ENCODE measurements at places on chromosomes 6 and 20.
A peak's percentile ranks its signal among the peaks of the same experiment; 100 is the strongest.

DNA sequence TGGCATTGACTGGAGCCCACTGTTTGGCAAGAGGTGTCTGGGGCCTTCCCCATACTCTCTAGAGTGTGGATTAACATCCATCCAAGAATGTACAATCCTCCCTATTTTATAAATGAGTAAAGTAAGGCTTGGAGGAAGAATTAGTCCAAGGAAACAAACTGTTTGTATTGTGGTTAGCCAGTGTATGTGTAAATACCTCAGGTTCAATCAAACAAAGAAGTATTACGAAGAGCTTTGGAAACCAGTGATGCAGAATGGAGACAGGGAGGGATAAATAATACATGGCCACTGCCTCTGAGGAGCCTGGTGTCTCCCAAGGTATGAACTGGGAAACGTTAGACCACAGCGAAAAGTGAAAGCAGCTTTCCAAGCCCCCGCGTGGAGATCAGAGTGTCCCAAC, 226.6 kb upstream of the RIN2 start:
- DNase-seq: no peak

- DNase-seq: no peak
These were observed 97.9 kb downstream of the ID4 start for GRCh38 chr6:19934996-19935591.

GRCh38 chr20:46682063-46682821, 7.0 kb downstream of the TP53RK start:
- DNase-seq: no peak

DNA sequence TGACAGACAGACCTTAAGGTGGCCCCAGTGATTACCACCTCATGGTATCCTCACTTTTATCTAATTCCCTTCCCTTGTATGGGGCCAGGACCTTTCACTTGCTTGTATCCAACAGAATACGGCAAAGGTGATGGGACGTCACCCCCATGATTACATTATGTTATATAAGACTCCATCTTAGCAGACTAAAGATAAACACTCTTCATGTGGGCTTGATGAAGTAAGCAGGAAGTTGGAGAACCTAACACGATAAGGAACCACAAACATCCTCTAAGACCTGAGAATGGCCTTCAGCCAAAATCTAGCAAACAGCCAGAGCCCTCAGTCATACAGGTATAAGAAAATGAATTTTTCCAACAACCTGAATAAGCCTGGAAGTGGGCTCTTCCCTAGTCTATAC, 8.0 kb downstream of the SLC17A3 start:
- DNase-seq: peak; percentile 75

- DNase-seq: no peak
These were observed 58.7 kb downstream of the CAP2 start for GRCh38 chr6:17452096-17452495.

- DNase-seq: peak; percentile 78
These were observed 25.3 kb downstream of the RBCK1 start for GRCh38 chr20:433300-433975.

- DNase-seq: peak; percentile 78
These were observed 40.1 kb upstream of the AKIRIN2 start for GRCh38 chr6:87742106-87742505.

GRCh38 chr6:14265049-14266021, 147.8 kb downstream of the CD83 start:
- no peak for DNase-seq

- DNase-seq: no peak
These were observed 124.7 kb upstream of the SASH1 start for GRCh38 chr6:148217921-148218320.

DNA sequence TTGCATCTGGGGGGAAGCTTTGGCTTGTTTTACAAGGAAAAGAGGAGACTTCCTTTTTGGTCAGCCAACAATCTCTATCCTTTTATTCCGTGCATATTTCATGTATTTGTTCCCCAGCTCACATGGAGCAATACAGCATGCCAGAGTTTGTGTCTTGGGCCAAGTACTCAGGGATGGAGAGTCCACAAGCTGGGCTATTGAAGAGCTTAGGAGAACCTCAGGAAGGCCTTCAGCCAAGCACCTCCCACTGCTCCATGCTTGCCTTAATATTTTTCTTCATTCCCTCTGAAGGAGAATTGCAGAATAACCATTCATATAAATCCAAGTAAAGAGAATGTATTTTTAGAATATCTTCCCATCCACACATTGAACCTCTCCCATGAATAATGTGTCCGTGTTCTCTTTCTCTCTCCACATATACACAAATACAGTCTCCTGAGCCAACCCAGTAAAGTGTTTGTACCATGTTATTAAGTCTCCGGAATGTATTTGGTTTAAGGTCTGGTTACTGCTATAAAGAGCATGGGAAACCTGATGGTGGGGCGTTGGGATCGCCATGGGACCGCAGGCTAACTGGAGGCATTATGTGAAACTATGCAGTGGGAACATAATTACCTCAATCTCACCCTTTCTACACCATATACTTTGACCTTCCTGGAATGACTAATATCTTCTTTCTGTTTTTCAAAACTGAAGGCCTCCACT, 3.0 kb downstream of the LAMA4 start:
- DNase-seq: no peak

- DNase-seq: no peak
These were observed 126.9 kb downstream of the LY86 start for GRCh38 chr6:6715465-6715864.

GRCh38 chr6:150091476-150091875, 22.6 kb upstream of the ULBP3 start:
- no peak for DNase-seq

DNA sequence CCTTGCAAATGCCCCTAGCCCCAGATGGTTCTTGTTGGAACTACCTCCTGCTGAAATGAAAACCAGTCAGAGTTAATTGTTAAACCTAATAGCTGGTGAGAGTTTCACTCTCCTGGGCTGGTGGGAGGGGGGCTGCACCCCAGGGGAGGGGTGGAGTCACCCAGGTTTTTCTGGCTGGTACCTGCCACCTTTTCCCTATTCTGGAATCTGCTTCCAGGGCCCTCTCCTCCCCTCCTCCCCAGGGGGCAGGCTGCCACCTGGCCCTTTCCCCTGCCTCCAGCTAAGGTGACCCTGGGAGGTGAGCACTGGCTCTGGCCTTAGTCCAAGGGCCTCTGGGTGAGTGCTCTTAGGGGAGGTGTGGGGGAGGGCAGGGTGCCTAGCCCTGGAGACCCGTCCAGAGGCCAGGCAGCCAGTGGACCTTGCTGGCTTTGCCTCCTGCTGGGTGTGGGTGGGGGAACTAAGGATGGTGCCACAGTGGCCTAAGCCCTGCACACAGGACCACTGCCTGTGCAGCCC, 48.8 kb upstream of the EPB41L1 start:
- DNase-seq: no peak

DNA sequence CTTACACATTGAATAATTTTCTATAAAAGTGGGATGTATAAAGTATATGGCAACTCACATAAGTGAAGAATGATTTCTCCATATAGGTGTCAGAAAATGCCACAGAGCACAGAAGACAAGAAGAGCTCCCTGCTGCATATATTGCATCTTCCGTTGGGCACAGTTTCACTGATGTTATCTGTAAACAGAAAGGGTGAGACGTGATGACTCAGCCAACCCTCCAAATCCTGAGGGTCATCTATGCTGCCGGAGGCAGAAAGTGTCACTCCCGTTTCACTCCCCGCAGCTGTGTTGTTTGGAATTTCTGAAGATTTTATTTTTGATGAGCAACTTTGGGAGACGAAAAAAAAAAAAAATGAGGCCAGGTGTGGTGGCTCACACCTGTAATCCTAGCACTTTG, 644.1 kb downstream of the C6orf118 start:
- DNase-seq: no peak

- DNase-seq: peak; percentile 24
These were observed 34.9 kb downstream of the RNF24 start for GRCh38 chr20:3980260-3981131.

GRCh38 chr6:92930171-92930570, 489.2 kb downstream of the EPHA7 start:
- DNase-seq: no peak

- no peak for DNase-seq
These were observed 5.8 kb upstream of the FAM217A start for GRCh38 chr6:4084444-4085331.

- no peak for DNase-seq
These were observed 42.2 kb upstream of the IFNGR1 start for GRCh38 chr6:137261361-137261760.

GRCh38 chr6:20811109-20811761, 277.0 kb downstream of the CDKAL1 start:
- DNase-seq: no peak

- DNase-seq: no peak
These were observed 27.8 kb upstream of the GFRAL start for GRCh38 chr6:55299286-55299985.

- no peak for DNase-seq
These were observed 437.0 kb downstream of the BTBD3 start for GRCh38 chr20:12354725-12355124.

DNA sequence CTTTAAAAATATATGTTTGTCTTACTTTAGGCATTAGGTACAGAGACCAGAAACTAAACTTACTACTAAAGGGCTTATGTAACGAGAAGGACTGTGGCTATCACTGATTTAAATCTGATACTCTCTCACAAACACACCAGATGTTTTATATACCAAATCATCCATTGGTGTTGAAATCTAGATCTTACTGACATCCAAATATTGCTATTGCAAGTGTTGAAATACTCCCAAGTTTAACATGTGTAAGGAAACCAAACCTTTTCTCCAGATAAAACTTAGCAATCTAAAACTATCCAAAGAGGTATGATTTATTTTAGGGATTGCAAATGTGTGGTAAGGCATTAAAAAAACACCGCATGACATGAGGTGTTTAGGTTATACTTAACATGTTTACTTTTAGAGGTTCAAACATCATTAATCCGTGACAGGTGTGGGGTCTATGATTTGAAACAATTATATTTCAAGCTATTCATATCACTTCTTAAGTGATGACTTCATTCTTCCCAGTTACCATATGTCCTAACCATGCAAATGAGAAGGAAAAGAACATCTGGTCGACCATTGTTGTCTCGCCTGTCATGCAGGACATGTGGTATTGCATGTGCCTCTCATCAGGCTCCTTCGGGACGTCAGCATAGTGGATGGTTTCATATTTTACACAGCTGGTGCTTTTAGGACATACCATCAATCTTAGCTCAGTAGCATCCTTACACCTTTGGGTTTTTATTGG, 168.3 kb upstream of the SPACA1 start:
- no peak for DNase-seq

DNA sequence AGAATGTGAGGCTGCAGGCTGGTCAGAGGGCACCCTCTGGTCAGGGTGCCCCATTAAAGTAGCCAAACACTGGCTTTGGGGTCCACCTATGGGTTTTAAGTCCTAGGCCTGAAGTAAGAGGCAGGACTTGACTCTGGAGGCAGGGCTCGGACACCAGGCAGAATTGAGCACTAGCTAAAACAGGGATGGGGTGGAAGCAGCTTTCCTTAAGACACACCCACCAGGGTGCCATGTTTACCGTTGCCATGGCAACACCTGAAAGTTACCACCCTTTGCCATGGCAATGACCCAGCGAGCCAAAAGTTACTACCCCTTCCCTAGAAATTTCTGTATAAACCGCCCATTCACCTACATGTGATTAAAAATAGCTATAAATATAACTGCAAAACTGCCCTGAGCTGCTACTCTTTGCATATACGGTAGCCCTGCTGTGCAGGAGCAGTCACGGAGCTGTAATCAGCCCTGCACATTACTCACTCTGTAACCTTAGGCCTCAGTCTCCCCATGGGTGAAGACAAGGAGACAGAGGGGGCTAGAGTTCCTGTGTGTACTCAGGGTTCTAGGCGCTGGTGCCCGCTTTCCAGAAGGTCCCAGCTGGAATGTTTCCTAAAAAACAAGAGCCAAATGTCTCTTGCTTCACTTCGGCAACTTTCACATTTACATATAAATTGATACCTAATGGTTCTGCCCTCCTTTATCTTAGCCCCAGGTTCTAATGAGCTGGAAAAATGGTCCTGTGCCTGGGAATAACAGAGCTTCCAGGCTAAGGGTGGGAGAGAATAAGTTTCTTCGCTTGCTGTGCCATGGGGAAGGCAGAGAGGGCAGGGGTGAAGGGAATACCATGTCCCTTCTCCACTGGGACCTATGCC, 27.2 kb upstream of the SRSF6 start:
- no peak for DNase-seq

GRCh38 chr6:92377137-92377536, 1042.2 kb downstream of the EPHA7 start:
- no peak for DNase-seq

GRCh38 chr6:107576852-107577251, 86.9 kb downstream of the SOBP start:
- DNase-seq: no peak

- no peak for DNase-seq
These were observed 70.9 kb upstream of the PLEKHG1 start for GRCh38 chr6:150528648-150529285.

DNA sequence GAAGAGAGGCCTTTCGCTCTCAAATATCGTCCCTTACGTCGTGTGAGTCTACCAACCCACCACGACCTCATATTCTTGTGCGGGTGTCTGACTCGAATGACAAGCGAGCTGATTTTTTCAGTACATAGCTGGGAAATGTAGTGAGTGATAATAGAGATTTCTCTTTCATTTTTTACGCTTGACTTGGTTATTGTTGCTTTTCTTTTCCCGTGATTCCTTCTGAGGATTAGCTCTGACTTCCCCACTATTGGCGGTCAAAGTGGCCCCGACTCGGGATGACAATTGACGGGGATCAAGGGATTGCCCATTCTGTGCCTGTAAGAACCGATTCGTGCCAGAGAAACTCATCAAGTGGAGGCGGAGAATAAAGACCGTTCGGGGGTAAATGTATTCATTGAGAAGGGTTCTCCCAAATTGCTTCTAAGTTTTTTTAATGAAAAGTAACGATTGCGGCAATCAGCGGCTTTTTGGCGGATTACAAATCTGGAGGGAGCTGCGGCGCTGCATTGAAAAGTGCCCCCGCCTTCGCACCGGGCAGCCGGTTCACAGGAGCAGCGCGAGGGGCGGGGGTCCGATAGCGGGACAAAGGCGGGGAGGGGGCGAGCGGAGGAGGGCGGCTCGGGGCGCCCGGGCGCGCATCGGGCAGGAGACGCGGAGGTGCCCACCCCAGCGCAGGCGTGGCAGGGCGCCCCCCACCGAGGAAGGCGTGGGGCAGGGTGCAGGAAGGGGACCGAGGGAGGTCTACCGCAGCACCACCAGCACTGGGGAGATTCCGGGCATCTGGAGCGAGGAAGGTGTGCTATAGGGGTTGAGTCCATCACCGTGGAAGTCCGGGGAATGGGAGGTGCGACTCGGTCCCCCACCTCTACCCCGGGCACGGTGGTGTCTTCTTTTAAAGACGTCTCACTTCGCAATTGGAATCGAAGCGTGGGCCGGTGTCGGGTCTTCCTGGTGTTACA, 44.5 kb upstream of the OSTM1 start:
- no peak for DNase-seq

GRCh38 chr6:51559059-51559458, 528.4 kb downstream of the PKHD1 start:
- no peak for DNase-seq

DNA sequence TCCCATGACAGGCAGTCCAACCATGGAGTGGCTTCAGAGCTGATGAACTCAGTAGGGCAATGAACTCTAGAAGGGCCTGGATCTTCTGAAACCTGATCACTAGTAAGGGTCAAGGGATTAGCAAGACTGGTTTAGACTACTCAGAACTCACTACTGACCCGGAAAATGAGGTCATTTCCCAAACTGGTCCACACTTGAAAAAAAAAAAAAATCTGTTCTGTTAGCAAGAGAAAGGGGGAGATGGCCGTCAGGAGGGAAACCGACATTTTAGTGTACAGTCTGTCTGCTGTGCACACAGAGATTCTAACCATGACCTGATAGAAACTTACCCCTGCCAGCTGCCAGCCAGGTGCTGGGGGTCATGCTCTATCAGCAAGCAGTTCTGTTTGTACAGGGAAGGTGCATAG, 262.4 kb upstream of the AGPAT4 start:
- DNase-seq: no peak

- no peak for DNase-seq
These were observed 202.4 kb upstream of the CDH4 start for GRCh38 chr20:61049684-61050083.
